A549 treated with DMSO at 1 μM for 4 hours (cell line): ENCODE measurements at places on chromosomes 12 and 14. TPM values are rescaled to one million over a fixed set of nuclear protein-coding genes. Genes with fewer than 3 reads are reported as not detected.

Gene FITM1
- total RNA-seq = 0.15 to 0.28 TPM (median 0.24 TPM) in 3 of 5 replicates, not detected in the others

Gene GLT8D2
- 0.22 to 0.37 TPM (median 0.29 TPM) in 4 of 5 replicates, not detected in the other for total RNA-seq

Gene INHBC
- not detected in 5 replicates for total RNA-seq

Gene SPSB2
- total RNA-seq = 18.3 to 23.2 TPM (median 21.4 TPM) in 5 replicates

Gene SDR9C7
- not detected in 5 replicates for total RNA-seq

Gene TAS2R43
- not detected in 5 replicates for total RNA-seq

Gene TAS2R7
- not detected in 5 replicates for total RNA-seq

Gene B4GALNT1
- 34.2 to 52.4 TPM (median 46.8 TPM) in 5 replicates for total RNA-seq

Gene SAMD4A
- total RNA-seq = 7.5 to 8.4 TPM (median 7.9 TPM) in 5 replicates

Gene P2RX2
- not detected in 5 replicates for total RNA-seq

Gene SERPINA10
- 0.06 TPM in 1 of 5 replicates, not detected in the others for total RNA-seq

Gene MSRB3
- 19.1 to 27.3 TPM (median 25.3 TPM) in 5 replicates for total RNA-seq
